ENCODE measurements at places on chromosomes 13 and 19.

GRCh38 chr13:112133499-112134390 lies 66.8 kb downstream of the SOX1 start:
- DNase-seq, result no peak

DNA sequence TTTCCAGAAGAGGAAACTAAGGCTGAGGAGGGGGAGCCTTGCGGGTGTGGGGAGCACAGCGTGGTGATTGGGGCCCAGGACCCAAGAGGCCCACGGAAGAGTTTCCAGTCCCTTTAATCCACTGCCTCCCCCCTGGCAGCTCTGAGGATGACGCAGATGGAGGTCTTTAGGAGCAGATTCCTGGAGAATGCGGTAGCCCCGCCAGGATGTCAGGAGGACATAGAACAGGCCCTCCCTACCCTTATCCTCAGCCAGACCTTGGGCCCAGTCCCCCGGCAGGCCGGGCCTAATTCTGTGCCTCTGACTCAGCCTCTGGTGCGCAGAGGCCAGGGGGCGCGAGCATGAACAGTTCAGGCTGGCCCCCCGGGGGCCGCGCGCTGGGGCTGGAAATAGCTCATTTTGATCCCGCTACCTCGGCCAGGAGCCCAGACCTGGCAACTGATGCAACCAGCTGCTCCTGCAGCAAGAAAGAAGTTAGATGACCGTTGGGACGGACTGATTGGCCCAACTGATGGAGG lies 461 bp upstream of the HSPB6 start:
- no peak for DNase-seq

GRCh38 chr13:51848674-51849073 lies 3.7 kb upstream of the TMEM272 start:
- DNase-seq, result no peak

DNA sequence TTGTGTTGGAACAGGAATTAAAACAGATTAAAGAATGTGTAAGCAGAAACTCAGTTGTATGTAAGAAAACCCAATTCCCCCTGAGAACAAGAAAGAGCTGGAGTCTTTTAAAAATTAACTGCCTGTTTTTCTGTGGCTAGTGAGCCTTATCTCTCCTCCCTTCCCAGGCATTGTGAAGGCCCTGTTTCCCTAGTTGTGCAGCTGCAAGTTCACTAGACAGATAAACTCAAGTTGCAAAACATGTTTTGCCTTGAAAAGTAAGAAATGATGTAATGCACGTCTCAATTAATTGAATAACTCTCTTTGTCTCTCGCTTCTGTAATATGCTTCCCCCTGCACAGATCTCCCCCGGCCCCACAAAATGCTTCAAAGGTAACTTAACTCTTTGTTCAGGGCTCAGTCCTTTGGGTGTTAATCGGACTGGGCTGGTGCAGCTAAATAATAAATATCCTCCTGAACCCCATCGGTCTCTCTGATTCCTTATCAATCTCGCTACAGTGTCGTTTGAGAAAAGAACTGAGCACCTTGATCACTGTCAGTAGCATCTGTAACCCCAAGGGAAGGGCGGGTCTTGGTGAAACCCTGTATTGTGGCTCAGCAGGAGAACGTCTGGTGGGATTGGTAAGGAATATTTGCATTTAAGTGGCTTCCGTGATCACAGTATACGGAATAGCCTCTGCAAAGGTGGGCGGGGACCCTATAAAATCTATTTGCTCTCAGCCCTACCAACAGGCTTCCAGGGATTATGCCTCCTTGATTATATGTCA lies 1.6 kb upstream of the ZNF556 start:
- no peak for DNase-seq

DNA sequence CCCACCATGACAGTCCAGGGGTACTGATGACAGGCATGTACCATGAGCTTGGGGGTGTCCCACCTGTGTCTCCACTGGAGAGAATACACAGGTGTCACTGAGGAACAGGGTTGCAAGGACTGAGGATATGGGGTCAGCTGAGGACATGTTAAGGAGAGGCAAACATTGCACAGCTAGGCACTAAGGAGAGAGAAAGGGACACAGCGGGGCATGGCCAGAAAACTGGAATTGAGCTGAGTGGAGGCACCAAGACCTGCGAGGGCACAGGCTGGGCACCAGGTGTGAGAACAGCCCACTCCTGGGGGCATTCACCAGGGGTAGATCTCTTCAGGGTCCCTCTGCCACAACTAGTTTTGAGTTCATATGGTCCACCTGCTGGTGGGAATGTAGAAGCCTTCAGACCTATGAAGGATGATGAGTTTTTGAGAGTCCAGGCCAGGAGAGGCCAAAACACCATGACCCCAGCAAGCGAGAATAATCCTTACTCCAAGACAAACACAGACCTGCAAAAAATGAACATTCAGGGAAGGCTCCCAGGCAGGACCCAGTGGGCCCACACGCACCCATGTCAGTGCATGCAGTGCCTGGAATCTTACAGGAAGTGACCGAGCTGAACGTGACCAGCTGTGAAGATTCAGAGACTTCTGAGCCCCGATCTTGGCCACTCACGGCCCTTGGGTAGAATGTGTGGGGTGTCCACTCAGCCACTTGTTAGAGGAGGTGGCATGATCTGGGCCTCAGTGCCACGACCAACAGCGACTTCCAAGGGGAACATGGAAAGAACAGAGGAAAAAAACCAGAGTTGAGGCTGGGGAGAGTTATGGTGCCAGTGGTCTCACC lies 1.4 kb upstream of the ZNF584 start:
- no peak for DNase-seq
